ENCODE measurements at places on chromosomes 7 and 10. TPM values are rescaled to one million over a fixed set of nuclear protein-coding genes. Genes with fewer than 3 reads are reported as not detected.
A peak's percentile ranks its signal among the peaks of the same experiment; 100 is the strongest.

The GDF2 gene
- polyA plus RNA-seq, result not detected

The COMTD1 gene
- 34.1 TPM for polyA plus RNA-seq

The HTR5A gene
- not detected for polyA plus RNA-seq

The CYP2W1 gene
- not detected for polyA plus RNA-seq

The MSANTD7 gene
- 5.6 TPM for polyA plus RNA-seq

DNA sequence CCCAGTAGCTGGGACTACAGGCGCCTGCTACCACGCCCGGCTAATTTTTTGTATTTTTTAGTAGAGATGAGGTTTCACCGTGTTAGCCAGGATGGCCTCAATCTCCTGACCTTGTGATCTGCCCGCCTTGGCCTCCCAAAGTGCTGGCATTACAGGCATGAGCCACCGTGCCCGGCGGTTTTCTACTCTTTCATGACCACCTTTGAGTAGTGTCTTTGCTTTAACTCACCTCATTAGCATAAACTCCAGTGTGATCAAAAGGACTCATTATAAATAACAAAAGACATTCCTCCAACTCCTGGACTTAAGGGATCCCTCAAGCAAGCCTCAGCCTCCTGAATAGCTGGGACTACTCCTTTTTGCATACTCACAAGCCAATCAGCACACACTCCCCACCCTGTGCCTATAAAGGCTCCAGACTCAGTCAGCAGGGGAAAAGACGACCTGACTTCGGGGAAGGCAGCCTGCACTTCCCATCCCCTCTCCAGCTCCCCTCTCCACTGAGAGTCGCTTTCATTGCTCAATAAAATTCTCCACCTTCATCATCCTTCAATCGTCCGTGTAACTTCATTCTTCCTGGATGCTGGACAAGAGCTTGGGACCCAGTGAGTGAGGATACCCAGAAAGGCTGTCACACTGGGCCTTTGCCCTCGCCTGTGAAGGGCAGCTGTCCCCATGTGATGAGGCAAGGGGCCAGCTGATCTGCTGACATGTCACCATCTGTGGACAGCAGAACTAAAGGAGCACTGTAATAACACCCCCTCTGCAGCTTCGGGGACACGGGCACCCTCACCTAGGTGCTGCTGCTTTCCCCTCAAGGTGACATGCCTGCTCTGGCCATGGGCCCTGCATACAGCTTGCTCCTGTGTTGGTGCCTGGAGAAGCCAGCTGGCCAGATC, 35.0 kb upstream of the EIF4H start:
- no peak for DNase-seq

GRCh38 chr10:132310701-132311337, 3.1 kb upstream of the STK32C start:
- DNase-seq, result no peak

GRCh38 chr7:101077303-101078086, 7.8 kb upstream of the TRIM56 start:
- DNase-seq, result peak; percentile 68

GRCh38 chr7:155490697-155491628, 33.0 kb downstream of the EN2 start:
- no peak for DNase-seq

- DNase-seq, result no peak
These were observed 106.5 kb upstream of the RAB11FIP2 start for GRCh38 chr10:118153287-118153686.

DNA sequence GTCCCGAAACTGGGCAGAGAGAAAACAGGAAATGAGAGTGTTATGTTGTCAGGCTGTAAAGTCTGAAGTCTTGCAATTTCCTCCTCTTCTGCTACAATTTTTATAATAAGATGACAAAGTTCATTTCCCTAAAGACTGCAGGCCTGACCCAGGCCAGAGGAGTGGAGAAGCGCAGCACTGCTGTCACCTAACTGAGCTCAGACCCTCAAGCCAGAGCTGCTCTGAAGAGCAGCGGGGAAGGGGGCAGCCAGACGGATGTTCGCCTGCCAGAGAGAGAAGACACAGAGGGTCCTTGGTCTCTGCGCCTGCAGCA, 12.6 kb upstream of the AOAH start:
- no peak for DNase-seq

GRCh38 chr7:20624666-20625385, 9.4 kb downstream of the ABCB5 start:
- DNase-seq, result no peak

DNA sequence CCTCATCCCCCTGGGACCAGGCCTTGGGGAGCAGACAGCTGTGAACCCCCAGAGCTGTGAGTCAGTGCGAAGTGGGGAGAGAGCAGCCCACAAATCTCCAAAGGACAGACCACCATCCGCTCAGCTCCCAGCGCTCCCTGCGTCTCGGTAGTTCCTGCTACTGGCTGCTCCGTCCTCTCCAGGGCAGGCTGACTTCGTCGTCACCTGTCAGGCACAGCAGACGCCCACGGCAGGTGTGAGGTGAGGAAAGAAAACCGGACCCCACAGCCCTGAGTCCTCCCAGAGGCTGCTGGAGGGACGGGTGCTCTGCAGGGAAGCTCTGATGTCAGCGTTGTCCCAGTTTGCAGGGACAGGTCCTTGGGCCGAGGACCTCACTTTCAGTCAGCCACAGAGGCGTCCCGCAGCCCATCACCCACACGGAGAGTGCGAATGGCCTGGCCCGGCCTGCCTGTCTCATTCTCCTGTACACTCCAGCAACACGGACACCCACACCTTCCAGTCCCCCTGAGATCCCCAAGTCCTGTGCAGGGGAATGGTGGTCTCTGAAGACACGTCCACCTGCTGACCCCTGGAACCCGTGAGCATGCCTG, 95.2 kb downstream of the DNAJB6 start:
- DNase-seq, result no peak

DNA sequence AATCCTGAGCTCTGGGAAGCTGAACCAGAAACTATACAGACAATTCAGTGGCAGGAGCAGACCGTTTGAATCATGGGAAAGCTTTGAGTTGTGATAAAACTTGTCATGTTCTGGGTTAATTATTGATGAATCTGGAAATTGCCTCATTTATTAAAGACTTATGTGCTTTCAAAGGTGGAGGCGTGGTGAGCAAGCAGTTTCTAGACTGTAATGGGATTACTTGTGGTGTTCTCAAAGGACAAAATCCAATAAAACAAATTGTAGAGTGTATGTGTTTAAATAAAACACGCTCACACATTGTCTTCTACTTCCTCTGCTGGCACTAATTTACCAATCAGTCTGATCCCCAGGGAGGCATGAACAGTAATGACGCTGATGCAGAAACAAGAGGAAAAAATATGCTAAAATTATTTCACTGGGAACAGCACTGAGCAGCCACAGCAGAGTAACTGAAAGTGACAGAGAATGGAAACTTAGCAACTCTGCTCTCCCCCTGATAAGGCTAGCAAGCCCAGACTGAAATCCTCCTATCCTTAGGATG, 25.1 kb downstream of the PARD3 start:
- no peak for DNase-seq

DNA sequence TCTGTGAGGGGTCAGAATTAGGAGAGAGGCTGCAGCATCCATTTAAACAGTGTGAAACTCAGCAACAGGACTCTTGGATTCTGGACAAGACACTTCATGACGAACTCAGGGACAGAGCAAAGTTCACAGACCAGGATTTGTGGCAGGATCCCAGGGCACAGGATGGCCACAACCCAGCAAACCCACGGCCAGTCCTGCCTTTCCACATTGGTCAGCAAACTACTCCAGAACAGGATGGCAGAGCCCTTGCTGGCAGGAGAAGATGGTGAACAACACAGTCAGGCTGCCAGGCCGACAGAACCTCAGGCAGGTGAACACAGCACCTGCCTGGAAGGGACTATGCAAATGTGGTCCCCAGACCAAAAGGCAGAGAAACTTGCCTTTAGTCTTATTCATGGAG, 34.4 kb downstream of the VSTM4 start:
- DNase-seq, result no peak

- no peak for DNase-seq
These were observed 6.8 kb upstream of the HECW1 start for GRCh38 chr7:43105521-43106120.

Measured in foreskin keratinocyte (primary cell).